ENCODE measurements at places on chromosomes 5 and 9.

GRCh38 chr5:60578315-60578714 is 121.7 kb downstream of the DEPDC1B start:
- no peak for DNase-seq

DNA sequence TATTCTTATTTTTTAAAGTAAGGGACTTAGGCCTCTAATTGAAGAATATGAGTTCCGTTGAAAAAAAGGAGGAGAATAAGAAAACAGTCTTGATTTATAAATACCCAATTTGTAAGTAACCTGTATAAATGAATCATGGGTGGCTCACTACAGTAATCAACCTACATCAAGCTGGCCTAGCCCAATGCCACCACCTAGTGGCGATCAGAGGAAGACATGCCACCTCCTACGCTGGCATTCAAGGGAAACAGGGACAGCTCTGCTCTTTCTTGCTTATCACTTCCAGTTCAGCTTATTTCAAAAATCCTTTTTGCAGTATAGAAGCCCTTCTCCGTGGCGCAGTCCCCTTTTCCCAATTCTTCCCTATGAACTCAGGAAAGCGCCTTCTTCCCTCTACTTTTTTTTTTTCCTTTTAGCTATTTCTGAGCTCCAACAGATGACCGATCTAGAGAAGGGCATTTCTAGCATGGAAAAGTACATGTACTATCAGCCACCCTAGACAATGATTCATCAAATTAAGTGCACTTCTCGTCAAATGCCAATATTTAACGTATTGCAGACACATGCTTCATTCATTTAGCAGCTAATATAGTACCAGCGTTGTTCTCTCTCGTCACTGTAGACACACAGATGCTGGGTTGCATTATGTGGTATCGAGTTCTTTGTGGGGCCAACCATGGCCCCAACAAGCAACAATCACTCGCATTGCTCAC is 28.3 kb downstream of the PTPN3 start:
- DNase-seq, result peak; percentile 87

DNA sequence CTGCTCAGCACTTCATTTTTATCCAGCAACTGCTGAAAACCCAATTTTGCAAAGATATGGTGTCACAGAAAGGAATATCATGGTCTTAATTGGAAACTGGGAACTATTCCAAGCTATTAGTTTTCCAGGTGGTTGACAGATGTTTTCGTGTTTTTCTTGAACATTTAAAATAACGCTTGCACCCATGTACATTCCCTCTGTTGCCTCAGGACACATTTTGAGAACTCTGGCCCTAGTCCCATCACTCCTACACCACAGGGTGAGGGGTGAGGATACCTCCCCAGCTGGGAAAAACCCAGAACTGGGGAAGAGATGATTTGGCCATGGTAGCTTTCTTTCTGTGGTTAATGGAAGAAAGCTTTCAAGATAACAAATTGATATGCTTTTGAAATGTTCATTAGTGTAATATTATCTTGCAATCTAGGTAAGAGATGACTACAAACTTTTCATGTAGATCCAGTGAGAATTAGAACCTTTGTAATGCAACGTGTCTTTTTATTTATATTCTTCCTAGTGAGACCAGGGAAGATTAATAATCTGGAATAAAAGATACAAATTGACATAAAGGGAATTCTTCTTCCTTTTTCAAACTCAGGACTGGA is 627.0 kb downstream of the RAB3C start:
- DNase-seq, result peak; percentile 43

DNA sequence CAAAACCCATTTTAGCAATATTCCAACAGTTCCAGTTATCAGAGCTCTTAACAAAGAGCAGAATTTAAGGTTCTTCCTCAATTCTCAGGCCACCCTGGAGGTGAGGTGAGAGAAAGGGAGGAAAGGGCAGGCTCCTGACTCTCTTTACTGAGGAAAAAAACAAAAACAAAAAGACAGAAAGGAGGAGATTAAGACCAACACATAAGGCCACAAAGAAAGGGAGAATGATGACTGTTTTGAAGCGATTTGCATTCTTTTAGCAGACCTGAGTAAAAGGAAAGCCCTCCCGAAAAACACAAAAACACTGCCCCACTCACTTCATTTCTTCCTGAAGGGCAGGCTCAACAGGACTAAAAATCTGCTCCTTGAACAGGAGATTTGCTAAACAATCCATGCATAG is 300.5 kb downstream of the ARL15 start:
- DNase-seq, result no peak

- DNase-seq, result no peak
These were observed 234.2 kb downstream of the SYK start for GRCh38 chr9:91035825-91036208.

- DNase-seq, result no peak
These were observed 237.0 kb downstream of the TENT4A start for GRCh38 chr5:6950250-6950649.

All from cardiac fibroblast (primary cell).